Activated naive CD8-positive, alpha-beta T cell treated with anti-CD3 and anti-CD28 coated beads for 36 hours (primary cell): ENCODE measurements at places on chromosomes 7 and 10. TPM values are rescaled to one million over a fixed set of nuclear protein-coding genes. Genes with fewer than 3 reads are reported as not detected.

GRCh38 chr7:155656891-155657290, 12.4 kb downstream of the RBM33 start:
- H3K4me1 ChIP-seq: peaks cover 58% of the 10 kb centered on the region
- no peak for DNase-seq
- no peaks in the 10 kb centered on the region for H3K27me3 ChIP-seq

DNA sequence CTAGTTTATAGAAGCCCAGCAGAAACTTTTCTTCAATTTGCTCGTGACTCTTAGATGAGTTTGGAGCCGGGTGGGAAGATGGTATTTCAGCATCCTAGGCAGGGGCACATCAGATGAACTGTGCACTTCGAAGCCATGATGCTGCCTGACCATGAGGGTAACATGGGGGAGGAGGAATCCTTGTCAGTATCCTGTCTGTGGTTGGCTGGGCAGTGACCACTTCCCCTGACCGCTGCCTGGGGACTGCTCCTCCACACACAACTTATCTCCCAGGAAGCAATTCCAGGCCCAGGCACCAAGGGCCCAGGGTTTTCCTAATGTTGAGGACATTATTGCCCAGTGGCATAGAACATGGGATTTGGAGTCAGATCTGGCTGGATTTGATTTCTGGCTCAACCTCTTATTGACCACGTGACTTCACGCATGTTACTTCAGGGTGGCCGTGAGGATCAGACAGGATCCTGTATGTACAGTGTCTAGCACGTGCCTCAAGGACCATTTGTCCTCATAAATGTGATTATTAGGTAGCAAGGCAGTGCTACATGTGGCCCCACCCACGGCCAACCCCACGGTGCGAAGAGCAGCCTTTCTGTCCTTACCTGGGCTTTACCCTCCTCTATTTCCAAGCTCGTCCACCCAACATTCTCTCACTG, 65.2 kb downstream of the PTPRE start:
- no peaks in the 10 kb centered on the region for H3K4me1 ChIP-seq
- no peak overlapping the region for H3K4me3 ChIP-seq
- H3K27me3 ChIP-seq: peaks cover 36% of the 10 kb centered on the region
- no peak for DNase-seq
- no peaks in the 10 kb centered on the region for H3K36me3 ChIP-seq

DNA sequence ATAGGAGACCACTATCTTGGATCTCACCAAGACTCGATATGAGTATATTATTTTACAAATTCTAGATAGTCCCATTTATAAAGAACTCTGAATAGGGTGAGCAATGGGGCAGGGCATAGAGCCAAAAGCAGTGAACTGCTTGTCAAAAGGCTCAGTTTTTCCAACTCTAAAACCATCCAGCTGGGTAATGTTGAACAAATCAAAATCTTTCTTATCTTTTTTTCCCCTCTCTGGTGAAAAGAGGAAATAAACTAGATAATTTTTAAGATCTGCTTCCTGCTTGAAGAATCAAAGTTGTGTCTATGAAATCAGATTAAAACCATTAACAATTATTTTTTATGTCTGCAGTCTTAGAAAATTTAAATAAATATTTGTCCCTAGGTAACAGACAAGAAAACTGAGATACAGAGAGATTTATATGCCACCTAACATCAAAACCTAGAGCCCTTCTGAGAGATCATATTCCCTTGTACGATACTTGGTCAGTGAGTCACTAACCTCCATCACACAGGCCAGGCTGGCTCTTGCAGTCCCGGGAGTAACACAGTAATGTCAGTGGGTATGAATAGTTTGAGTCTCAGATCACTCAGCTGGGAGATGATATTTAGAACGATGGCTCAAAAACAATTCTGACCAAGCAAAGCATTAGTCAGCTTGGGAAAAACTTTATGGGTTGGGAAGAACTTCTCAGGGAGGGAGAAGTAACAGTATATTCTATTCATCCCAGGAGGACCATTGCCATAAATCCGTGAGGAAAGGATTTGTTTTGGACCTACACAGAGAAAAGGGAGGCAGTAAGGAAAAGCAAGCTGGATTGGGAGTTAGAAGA, 178.8 kb downstream of the REEP3 start:
- DNase-seq: no peak
- no peak overlapping the region for H3K27ac ChIP-seq
- H3K4me1 ChIP-seq: peaks cover 11% of the 10 kb centered on the region
- no peak overlapping the region for H3K4me3 ChIP-seq
- no peaks in the 10 kb centered on the region for H3K36me3 ChIP-seq

DNA sequence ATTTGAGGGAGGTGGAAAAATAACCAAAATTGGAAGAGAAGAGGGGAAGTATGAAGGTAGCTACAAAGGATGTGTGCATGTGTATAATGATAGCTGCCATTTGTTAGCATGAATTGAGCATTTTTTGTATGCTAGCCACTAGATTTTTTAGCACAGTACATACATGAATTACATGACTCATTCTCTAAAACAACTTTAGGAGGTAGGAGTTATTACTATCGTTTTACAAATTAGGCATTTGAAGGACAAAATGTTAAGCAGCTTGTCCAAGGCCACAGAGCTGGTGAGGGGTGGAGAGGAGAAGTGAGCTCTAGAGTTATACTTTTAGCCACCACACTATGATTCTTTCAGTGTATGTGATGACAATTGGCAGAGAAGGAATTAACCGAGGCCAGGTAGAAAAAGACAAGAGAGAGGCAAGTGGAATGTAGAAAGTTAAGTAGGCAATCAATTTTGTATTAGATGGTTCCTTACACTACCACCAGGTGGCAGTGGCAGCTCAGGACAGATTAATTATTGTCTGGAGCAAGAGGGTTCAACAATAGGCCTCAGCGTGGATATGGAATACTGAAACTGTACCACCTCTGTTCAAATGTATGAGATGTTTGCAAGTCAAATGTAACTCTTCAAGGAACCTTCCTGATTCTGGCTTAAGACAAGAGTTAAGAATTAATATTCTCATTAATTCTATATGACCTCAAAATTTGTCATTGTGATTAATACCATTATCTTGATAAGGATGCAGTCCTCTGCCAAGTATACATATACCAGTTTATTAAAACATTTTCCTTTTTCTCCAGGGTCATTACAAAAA, 128.0 kb downstream of the MBL2 start:
- DNase-seq: peak; percentile 1
- no peaks in the 10 kb centered on the region for H3K36me3 ChIP-seq
- no peaks in the 10 kb centered on the region for H3K4me1 ChIP-seq
- no peaks in the 10 kb centered on the region for H3K27me3 ChIP-seq

DNA sequence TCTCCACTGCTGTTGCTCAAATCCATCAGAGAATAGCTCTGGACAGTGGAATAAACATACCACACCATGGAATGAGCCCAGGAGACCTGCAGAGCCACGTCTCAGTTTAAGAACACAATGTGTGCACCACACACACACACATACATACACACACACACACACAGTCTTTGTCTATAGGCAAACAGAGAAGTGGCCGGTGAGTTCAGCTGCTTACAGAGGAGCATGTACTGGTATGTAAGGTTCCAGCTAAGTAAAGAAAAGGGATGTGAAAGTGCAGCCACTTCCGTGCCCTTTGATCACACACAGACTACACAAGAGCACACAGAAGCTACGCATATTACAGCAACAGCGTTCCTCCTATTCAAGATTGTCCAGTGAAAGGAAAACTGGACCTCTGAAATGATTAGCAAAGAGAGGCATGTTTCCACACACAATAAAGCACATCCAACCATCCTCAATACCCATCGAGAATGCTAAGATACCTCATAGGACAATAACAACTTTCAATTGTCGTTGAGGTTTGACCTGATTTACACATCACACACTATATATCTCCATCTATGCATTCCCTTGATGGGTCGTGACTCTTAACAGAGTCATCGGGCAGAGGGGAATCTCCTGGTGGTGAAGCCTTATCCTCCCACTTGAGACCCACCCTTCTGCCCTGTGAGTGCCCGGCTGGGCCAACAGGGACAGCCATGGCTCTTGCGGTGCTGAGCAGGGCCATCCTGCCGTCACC, 23.6 kb downstream of the SLC35B4 start:
- no peak overlapping the region for H3K27ac ChIP-seq
- no peaks in the 10 kb centered on the region for H3K27me3 ChIP-seq
- no peak overlapping the region for H3K4me3 ChIP-seq

DNA sequence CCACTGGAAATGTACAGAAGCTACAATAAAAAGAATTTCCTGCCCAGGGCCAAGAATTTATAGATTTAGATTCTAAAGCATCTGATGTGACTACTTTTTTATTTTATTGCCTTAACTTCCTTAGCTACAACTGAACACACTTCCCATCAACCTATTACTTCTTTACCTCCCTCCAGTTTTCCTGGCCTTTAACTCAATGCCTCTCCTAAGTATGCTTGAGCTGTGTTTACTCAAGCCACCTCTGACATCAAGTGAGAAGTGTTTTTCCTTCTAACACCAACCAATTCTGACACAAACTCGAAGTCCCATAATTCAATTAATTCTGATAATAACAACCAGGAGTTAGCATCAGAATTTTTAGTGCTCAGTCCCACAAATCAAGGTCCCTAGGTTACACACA, 170.0 kb downstream of the IMMP2L start:
- H3K27ac ChIP-seq: no peak overlapping the region
- H3K36me3 ChIP-seq: peaks cover 23% of the 10 kb centered on the region
- no peak overlapping the region for H3K4me3 ChIP-seq
- H3K4me1 ChIP-seq: no peaks in the 10 kb centered on the region
- DNase-seq: no peak

DNA sequence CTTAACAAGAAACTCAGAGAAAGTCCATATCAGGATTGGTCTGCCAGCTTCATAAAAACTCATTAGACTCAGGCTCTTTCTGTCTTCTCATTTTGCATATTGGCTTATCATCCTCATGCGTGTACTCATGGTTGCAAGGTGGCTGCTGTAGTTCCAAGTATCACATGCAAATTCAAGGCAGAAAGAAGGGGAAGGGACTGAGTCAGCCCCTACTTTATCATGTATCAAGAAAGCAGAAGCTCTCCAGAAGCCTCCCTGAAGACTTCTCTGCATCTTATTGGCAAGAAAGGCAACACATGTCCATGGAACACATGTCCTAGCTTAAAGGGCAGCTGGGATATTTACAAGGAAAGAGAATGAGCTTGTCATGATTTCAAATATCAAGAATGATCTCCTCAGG, 19.4 kb upstream of the EZH2 start:
- H3K36me3 ChIP-seq: peaks cover 1% of the 10 kb centered on the region
- H3K27me3 ChIP-seq: no peaks in the 10 kb centered on the region
- no peak overlapping the region for H3K4me3 ChIP-seq
- peaks cover 22% of the 10 kb centered on the region for H3K4me1 ChIP-seq

DNA sequence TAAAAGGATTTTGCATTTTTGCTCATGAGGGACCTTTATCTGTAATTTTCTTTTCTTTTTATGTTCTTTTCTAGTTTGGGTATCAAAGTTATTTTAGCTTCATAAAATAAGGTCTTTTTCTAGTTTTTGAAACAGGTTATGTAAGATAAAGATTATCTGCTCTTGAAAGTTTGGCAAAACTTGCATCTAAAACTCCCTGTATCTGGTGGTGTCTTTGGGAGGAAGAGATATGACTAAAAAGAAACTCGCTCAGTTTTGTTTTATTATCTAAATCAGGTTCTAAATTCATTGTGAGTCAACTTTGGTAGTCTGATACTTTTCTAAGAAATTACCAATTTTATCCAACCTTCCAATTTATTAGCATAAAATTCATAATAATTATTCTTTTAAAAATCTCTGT, 55.1 kb downstream of the VCL start:
- H3K4me3 ChIP-seq: no peak overlapping the region
- no peak for DNase-seq
- no peaks in the 10 kb centered on the region for H3K27me3 ChIP-seq

- peaks cover 47% of the 10 kb centered on the region for H3K27me3 ChIP-seq
- H3K36me3 ChIP-seq: no peaks in the 10 kb centered on the region
- H3K27ac ChIP-seq: no peak overlapping the region
- peaks cover 6% of the 10 kb centered on the region for H3K4me1 ChIP-seq
- no peak overlapping the region for H3K4me3 ChIP-seq
- DNase-seq: no peak
Measured at GRCh38 chr7:115475761-115476385, 554.0 kb downstream of the MDFIC start.

- no peaks in the 10 kb centered on the region for H3K27me3 ChIP-seq
- peak overlapping the region; percentile 71 for H3K4me3 ChIP-seq
- peak overlapping the region; percentile 86 for H3K27ac ChIP-seq
- DNase-seq: peak; percentile 28
- H3K4me1 ChIP-seq: peaks cover 58% of the 10 kb centered on the region
- no peaks in the 10 kb centered on the region for H3K36me3 ChIP-seq
Measured at GRCh38 chr10:11685787-11686218, 56.4 kb upstream of the ECHDC3 start.

DNA sequence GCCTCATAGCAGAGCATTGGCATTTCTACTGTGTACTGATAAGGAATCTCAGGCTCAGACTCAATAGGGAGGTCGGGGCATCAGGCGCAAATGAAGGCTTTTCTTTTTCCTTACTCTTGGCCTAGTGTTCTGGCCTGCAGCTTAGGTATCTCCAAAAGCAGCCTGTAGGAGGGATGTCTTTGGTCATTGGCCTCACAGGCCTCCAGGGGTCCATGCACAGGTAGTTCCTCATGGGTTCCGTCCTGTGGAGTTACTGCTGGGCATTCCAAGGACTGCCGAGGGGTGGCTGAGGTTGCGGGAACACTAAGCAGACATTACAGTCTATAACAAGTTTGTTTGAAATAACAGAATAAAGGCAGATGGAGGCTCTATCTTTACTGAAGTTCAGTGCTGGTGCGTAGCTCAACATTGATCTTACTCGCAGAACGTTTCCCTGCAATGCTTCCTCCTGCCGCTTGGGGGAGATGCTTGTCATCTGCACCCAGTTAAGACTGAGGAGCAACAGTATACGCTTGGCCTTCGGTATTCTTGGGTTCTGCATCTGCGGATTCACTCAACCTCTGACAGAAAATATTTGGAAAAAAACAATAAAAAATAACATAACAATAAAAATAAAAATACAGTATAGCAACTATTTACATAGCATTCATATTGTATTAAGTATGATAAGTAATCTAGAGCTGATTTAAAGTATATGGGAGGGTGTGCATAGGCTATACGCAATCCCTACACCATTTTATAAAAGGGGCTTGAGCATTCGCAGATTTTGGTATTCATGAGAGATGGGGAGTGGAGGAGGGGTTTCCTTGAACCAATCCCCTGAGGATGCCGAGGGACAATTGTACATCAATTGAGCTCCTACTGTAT, 58.9 kb downstream of the SH2D4B start:
- H3K4me3 ChIP-seq: no peak overlapping the region
- H3K27ac ChIP-seq: no peak overlapping the region
- no peaks in the 10 kb centered on the region for H3K4me1 ChIP-seq
- no peaks in the 10 kb centered on the region for H3K27me3 ChIP-seq
- DNase-seq: peak; percentile 8
- H3K36me3 ChIP-seq: no peaks in the 10 kb centered on the region

GRCh38 chr10:123742751-123743440, 76.7 kb downstream of the GPR26 start:
- H3K4me1 ChIP-seq: no peaks in the 10 kb centered on the region
- no peaks in the 10 kb centered on the region for H3K36me3 ChIP-seq
- H3K27me3 ChIP-seq: peaks cover 7% of the 10 kb centered on the region
- no peak overlapping the region for H3K4me3 ChIP-seq
- no peak for DNase-seq

- no peak overlapping the region for H3K4me3 ChIP-seq
- H3K27ac ChIP-seq: no peak overlapping the region
- no peaks in the 10 kb centered on the region for H3K4me1 ChIP-seq
- no peak for DNase-seq
Measured at GRCh38 chr10:9911488-9911887, 1106.2 kb upstream of the CELF2 start.

MYL10 gene
- not detected for total RNA-seq

WEE2 gene
- not detected for total RNA-seq

SVOPL gene
- total RNA-seq: 0.70 TPM

EIF5AL1 gene
- total RNA-seq: 2.9 TPM

BICC1 gene
- not detected for total RNA-seq

FAM13C gene
- 0.21 TPM for total RNA-seq
